ENCODE measurements at places on chromosomes 1 and 21. TPM values are rescaled to one million over a fixed set of nuclear protein-coding genes. Genes with fewer than 3 reads are reported as not detected.

- no peak for DNase-seq
These were observed 1.1 kb downstream of the SPRR1B start for GRCh38 chr1:153032073-153032472.

- DNase-seq: no peak
These were observed 3.0 kb upstream of the SUMO3 start for GRCh38 chr21:44820851-44821250.

GRCh38 chr1:214503553-214503952, 47.8 kb downstream of the PTPN14 start:
- DNase-seq: no peak

DNA sequence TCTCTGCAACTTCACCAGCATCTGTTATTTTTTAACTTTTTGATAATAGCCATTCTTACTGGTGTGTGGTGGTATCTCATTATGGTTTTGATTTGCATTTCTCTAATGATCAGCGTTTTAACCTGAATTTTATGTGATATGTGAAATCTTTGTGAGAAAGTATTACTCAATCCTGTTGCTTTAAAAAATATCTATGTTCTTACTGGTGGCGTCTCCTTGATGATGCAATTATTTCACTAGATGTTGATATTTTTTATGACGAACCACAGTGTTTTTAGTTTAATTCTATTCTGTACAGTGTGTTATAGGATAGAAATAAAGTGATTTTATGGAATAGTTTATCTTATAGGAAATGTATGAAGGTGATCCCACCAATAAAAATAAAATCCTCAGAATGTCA, 54.7 kb upstream of the GPR88 start:
- no peak for DNase-seq

GRCh38 chr1:74481607-74482006, 30.8 kb downstream of the LRRC53 start:
- DNase-seq: no peak

GRCh38 chr1:23544444-23545389, 13.7 kb upstream of the E2F2 start:
- peak; percentile 70 for DNase-seq

DNA sequence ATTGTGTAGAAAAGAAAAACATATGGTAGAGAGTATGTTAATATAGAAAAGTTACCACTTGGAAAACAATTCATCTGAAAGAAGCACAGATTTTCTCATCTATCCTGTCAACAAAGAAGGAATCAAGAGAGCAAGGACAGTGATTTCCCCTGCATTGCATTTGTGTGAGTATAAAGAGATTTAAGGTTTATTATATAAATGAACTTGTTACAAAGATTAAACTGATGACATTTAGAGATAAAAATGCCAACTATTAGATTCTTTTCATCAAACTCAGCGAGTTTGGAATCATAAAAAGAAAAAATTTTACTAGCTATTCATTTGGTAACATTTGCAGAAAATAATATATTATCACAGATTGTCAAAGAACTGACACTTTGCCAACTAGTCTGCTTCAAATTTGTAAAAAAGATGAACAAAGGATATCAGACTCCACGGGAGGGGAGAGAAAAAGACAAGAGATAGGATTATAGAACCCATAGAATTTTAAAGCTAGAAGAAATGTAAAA, at the start of gene RGS21:
RGS21 (plus strand) TSS at position 51 of the 509 bp plus-strand sequence. CDS start 26,045 bp downstream, outside the sequence.
- DNase-seq: no peak

GRCh38 chr1:44377925-44378784, 23.1 kb upstream of the ERI3 start:
- no peak for DNase-seq

GRCh38 chr1:232966663-232967062, 16.3 kb downstream of the NTPCR start:
- no peak for DNase-seq

DNA sequence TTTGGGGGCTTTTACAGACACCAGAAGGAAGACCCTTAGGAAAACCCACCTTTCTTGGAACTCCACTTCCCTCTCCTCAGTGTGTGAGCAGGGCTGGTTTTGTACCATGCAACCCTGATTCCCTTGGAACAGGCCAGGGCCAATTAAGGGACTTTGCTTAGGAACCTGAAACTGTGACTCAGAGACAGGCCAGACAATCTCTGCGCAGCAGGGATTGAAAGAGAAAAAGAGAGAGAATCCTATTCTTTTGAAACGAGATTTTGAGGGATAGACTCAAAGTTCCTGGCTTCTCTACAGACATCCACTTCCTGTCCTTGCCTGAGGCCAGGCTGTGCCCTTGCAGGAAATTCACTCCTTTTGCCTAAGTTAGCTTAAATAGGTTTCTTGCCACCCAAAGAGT, 23.1 kb upstream of the C1orf198 start:
- no peak for DNase-seq

- no peak for DNase-seq
These were observed 121.5 kb downstream of the OLFML2B start for GRCh38 chr1:161902182-161902581.

GRCh38 chr1:224182866-224183590, at the start of gene DEGS1:
Gene DEGS1, plus strand, starts transcription at chr1:224183240. Its CDS starts 97 bp downstream, at chr1:224183337.
- peak; percentile 90 for DNase-seq

DNA sequence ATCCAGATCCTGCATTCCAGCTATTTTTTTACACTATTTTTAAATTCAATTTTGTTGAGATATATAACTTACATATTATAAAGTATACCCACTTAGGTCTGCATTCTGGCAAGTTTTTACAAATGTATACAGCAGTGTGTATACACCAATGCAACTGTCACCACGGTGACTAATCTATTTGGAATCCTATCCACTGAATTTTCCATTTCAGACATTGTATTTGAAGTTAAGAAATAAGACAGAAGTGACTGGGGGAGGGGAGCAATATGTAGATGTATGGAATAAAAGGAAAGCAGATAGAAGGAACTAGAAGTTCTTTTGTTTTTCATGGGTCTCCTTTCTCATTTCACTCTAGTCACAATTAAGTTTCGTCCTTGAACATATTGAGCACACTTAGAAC, 431.5 kb upstream of the CHRM3 start:
- no peak for DNase-seq

DNA sequence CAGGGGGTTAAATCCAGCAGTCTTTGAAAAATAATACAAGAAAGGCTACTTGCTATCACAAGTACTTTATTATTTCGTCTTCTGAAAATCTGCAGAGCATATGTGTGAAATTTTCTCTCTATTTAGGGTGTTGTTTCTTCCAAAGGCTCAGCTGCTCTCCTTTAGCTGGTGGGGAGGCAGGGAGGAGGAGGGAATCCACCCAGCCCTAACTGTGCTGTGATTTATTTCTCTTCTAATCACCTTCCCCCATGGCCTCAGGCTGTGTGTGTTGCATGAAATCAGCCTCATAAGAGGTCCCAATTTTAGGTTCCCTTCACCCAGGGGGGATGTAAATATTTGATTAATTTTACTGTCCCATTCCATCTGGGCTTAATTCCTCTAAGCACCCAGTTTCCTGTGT, 77.6 kb upstream of the PGBD5 start:
- DNase-seq: no peak

GRCh38 chr1:45410850-45411509, 70.7 kb upstream of the MUTYH start:
- no peak for DNase-seq

DNA sequence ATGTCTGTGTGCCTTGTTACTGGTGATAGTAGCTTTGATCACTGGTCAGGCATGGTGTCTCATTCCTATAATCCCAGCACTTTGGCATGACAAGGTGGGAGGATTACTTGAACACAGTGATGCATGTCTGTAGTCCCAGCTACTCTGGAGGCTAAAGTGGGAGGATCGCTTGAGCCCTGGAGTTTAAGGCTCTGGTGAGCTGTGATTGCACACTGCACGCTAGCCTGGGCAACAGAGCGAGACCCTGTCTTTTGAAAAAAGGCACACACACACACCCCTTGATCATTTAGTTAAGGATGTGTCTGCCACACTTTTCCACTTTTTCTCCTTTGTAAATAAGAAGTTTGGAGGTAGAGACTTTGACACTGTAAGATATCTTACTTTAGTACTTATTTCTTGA, 15.1 kb downstream of the MIGA1 start:
- DNase-seq: no peak

- DNase-seq: peak; percentile 36
These were observed 351.3 kb upstream of the RUNX1 start for GRCh38 chr21:35400233-35400939.

GRCh38 chr1:10257851-10258250, 47.5 kb downstream of the KIF1B start:
- no peak for DNase-seq

- DNase-seq: no peak
These were observed 1.1 kb upstream of the POMGNT1 start for GRCh38 chr1:46199233-46199749.

DNA sequence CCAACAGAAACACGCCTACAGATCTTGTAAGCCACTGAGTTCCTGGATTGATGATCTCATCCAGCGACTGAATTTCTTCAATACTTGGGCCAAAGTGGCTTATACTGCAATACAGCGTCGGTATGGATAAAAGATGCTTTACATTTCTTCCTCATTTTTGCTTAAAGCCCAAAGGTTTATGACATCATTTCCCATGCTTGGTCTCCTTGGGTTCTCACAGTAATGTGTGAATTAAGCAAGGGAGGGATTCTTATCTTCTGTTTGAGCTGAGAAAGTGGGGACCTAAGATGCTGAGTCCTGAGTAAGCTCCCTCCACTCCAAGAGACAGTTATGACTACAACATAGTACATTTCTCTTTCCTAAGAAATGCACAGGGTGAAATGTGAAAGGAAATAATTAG, 39.5 kb downstream of the LBR start:
- DNase-seq: no peak

GRCh38 chr1:7938070-7938469, 2.6 kb downstream of the TNFRSF9 start:
- no peak for DNase-seq

GRCh38 chr1:186671136-186671825, 8.9 kb downstream of the PTGS2 start:
- DNase-seq: no peak

- no peak for DNase-seq
These were observed 29.7 kb downstream of the MYSM1 start for GRCh38 chr1:58670181-58670580.

- no peak for DNase-seq
These were observed 4.3 kb downstream of the ZNF326 start for GRCh38 chr1:89999208-89999607.

- DNase-seq: no peak
These were observed 15.8 kb downstream of the CAMK2N1 start for GRCh38 chr1:20470194-20470593.

DNA sequence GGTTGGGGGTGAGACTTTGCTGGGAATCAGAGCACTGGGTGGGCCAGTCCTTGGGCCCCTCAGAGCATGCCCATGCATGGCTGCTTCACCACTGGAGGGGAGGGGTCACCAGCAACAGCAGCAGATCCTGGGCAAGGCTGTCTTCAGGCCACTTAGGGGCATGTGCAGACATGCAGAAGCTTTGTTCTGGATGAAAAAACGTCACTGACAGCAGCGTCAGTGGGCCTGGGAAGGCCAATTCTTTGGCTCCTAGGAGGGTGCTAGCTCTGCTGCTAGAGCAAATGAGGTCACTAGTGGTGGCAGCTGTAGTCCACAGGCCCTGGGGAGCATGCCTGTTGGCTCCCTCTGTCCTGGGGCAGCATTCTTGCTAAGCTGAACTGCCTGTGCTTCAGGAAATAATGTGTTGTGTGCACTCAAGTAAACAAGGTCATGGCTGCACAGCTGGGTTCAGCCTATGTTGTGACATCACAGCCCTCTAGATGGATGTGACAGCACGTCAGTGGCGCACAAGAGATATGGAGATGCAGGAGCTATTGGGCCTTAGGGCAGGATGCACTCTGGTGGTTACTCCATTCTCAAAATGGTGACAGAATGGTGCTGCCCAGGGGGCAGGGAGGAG, 27.0 kb downstream of the ZC3H11B start:
- DNase-seq: no peak

- no peak for DNase-seq
These were observed 37.2 kb downstream of the ADSS2 start for GRCh38 chr1:244414543-244414942.

- DNase-seq: no peak
These were observed 446.3 kb upstream of the NCAM2 start for GRCh38 chr21:20551939-20552338.

GRCh38 chr1:43522431-43522775, 8.3 kb upstream of the PTPRF start:
- DNase-seq: no peak

DNA sequence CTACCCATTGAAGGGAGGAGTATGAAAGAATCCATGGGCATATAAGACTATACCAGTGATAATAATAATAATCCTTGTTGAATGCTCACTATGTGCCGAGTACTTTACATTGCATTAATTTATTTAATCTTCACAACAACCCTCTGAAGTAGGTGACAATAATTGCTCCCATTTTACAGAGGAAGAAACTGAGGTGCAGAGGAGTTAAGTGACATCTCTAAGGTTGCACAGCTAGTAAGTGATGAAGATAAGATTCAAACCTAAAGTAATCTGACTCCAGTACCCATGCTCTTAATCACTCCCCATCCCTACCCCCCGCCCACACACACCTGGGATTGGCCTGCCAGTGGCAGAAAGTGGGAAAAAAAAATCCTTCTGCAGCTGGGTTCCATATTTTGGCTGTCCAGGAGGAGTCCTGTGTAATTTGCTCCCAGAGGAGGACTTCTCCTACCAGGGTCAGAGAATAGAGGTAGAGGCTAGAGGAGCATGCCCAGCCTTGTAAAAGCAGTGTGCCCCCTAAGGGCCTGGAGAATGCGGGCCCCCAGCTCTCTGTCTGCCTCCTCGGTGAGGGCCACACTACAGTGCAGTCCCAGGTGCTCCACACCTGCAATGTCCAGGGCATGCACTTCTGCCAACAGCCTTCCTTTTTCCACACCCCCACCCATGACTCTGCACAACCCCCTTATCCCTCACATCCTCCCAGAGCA, 57.8 kb downstream of the TMEM53 start:
- DNase-seq: no peak

DNA sequence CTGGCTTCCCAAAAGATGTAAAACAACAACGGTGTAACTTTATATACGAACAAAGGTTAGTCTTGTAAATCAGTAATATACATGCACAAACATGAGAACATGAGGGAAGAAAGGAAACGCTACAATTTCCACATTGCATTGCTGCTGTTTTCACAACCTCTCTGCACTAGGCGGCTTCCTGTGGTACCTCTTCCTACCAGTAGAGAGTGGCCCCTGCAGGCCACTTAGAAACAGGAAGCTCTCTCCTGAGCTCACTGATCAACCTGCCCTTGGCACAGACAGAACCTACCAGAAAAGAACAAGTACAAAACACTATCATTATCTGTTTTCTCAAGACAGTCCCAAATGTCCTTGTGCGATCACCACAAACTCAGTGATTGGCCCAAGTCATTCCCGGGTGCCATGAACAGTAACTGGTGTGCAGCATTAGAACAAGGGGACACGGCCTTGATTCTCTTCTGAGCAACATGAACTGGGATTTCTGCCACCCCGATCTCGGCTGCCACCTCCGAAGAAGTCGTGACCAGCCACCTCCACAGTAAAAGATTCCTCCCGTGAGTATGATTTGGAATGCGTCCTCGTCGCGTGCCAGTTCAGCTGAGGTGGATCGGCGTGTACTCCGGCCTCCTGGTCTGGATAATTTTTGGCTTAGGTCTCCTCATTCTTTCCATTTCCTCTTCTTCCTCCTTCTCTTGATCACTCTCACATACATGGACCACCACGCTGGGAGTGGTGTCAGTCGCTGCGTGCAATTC, 5.7 kb upstream of the KCNE1 start:
- no peak for DNase-seq

Gene CYP4X1
- total RNA-seq: not detected

Gene NEK2
- total RNA-seq: 32.7 TPM

Gene GIPC2
- total RNA-seq: 0.74 TPM

Gene UMODL1
- total RNA-seq: 0.30 TPM

Gene RIIAD1
- not detected for total RNA-seq

Gene SLC45A1
- 0.50 TPM for total RNA-seq
